Activated CD4-positive, alpha-beta T cell treated with anti-CD3 and anti-CD28 coated beads, Interleukin-2, amount 50 U/mL, for 16 hours (primary cell): ENCODE measurements at places on chromosomes 6 and 20.

- no peak for DNase-seq
Measured at GRCh38 chr20:53959911-53960578, 110.3 kb downstream of the BCAS1 start.

GRCh38 chr6:143293523-143293922 lies 157.0 kb downstream of the ADAT2 start:
- DNase-seq: no peak

- DNase-seq: no peak
Measured at GRCh38 chr6:35365594-35366203, 23.3 kb downstream of the PPARD start.

DNA sequence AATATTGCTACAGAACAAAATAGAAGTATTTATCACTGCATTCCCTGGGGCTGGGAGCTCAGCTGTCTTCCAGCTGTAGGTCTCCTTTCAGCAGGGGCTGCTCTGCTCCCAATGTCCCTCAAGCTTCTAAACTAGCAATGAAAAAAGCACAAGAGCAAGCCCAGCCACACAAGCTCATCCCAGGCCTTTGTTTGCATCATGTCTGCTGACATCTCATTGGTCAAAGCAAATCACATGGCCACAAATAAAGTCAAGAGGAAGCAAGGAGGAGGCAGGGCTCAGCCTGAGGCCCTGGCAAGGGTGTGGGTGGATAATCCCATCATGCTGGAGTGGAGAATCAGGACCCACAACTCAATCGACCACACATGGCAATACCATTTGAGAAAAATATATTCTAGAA lies 2.2 kb upstream of the BFSP1 start:
- peak; percentile 53 for DNase-seq

DNA sequence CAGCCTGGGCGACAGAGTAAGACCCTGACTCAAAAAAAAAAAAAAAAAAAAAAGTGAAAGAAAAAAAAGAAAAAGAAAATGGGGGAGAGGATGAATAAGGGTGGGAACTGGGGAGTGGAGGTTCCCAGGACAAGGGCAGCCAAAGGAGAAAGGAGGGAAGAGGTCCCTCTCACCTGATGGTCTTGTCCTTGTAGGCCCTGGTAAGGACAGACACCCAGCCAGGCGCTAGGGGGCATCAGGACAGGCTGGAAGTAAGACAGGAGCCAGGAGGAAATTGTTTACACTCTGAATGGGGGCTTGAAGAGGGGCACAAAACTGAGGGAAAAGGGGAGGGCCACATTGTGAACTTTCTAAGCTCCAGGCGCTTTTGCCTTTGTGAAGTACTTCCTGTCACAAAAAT lies 2.3 kb upstream of the ALDH5A1 start:
- no peak for DNase-seq
